ENCODE measurements at places on chromosomes 12 and 14.

GRCh38 chr12:93568091-93568490 lies 4.4 kb upstream of the SOCS2 start:
- DNase-seq: no peak

- DNase-seq: no peak
These were observed 90.5 kb downstream of the CHST11 start for GRCh38 chr12:104547235-104547634.

DNA sequence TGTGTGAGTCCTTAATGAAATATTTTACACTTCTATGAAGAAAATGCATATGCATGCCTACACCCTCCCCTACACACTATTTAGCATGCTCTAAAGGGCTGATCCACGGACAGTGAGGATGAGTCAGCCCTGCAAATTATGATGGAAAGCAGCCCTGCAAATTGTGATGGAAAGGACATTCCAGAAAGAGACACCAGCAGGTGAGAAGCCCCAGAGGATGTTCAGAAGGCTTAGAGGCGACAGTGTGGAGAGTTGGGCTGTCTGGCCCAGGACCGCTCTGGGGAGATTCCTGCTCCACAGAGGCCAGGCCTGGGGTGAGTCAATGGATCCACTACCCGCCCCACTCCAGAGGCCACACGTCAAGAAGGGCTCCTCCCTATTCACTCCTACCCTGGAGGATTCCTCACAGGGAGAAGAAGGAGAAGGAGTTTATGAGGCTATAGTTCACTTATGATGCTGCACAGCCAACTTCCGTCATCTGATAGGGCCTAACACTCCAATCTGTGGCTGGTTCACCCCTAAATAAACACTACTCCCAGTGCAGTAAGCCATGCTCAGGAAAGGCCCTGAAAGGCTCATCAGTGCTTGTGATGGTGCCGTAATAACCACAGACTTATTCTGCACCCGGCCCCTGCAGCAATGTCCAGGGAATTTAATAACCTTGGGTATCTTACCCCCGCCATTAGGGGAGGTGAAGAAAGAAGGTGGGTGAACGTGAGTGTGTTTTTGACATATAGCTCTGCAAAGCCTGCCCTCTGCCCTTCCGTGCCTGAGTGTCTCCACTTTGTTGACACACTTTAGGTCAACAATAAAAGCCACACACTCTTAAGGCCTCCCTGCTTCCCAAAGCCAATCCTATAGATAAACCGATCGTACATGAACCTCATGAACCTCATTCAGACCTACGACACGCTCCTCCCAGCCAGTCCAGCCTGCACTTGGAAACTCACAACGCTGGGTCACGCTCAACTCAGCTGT lies 46.4 kb downstream of the CLMN start:
- DNase-seq: no peak

DNA sequence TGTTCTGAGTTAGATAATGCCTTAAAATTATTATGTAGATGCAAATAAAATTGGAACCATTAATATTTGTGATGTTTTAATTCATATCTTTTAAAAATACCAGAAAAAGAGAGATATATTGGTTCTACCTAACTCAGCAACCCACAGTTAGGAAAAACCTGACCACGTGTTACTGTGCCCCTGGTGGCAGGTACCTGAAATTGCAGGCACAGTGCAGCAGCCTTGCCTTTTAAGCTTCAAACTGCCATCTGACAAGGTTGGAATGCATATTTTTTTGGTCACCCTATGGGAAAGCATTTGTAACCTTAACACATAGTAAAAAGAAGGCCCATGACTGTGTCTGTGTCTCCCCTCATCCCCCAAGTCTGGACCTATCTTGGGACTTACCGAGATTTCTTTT lies 109.4 kb upstream of the NOS1 start:
- no peak for DNase-seq

GRCh38 chr12:45721954-45722353 lies 7.6 kb upstream of the ARID2 start:
- no peak for DNase-seq

DNA sequence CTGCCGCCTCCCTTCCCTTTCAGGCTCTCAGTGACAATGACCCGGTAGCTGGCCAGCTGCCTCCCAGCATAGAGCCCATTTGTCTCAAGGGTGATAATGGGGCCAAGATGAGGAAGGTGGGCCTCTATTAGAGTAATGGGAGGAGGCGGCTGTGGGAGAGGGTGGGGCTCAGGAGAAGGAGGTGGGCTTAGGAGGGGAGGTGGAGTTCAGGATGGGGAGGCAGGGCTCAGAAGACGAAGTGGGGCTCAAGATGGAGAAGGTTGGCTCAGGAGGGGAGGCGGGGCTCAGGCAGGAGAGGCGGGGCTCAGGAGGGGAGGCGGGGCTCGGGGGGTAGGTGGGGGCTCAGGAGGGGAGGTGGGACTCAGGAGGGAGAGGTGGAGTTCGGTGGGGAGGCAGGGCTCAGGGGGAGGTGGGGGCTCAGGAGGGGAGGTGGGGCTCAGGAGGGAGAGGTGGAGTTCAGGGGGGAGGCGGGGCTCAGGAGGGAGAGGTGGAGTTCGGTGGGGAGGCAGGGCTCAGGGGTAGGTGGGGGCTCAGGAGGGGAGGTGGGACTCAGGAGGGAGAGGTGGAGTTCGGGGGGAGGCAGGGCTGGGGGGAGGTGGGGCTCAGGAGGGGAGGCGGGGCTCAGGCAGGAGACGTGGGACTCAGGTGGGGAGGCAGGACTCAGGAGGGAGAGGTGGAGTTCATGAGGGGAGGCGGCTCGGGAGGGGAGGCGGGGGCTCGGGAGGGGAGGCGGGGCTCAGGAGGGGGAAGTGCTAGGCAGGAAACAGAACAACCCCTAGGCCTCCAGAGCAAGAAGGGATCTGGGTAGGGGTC lies 36.8 kb downstream of the IQSEC3 start:
- no peak for DNase-seq

GRCh38 chr14:90424075-90424474 lies 27.2 kb downstream of the CALM1 start:
- no peak for DNase-seq

GRCh38 chr14:102180248-102180998 lies 40.7 kb downstream of the WDR20 start:
- no peak for DNase-seq

GRCh38 chr14:97380539-97380941 lies 583.4 kb downstream of the VRK1 start:
- DNase-seq: no peak

GRCh38 chr12:24038211-24038997 lies 88.9 kb upstream of the SOX5 start:
- no peak for DNase-seq

DNA sequence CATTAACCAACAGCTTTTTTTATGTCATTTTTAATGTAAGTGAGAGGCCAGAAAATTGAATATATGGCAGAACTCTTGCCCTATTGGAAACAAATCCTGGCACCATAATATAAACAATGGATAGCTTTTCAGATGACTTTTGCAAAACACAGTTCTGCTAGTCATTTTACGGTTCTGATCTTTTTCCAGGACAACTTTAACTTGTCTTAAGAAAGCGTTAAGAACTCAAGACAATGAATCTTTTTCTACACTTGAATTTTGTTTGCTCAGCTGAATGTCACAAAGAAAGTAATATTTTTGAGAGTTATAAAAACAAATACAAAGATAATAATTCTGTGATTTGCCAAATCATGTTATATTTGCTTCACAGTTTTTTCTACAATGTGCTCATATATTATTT lies 13.2 kb downstream of the KERA start:
- DNase-seq: no peak

- peak; percentile 19 for DNase-seq
These were observed 48.6 kb downstream of the PCNX1 start for GRCh38 chr14:70955543-70956480.

DNA sequence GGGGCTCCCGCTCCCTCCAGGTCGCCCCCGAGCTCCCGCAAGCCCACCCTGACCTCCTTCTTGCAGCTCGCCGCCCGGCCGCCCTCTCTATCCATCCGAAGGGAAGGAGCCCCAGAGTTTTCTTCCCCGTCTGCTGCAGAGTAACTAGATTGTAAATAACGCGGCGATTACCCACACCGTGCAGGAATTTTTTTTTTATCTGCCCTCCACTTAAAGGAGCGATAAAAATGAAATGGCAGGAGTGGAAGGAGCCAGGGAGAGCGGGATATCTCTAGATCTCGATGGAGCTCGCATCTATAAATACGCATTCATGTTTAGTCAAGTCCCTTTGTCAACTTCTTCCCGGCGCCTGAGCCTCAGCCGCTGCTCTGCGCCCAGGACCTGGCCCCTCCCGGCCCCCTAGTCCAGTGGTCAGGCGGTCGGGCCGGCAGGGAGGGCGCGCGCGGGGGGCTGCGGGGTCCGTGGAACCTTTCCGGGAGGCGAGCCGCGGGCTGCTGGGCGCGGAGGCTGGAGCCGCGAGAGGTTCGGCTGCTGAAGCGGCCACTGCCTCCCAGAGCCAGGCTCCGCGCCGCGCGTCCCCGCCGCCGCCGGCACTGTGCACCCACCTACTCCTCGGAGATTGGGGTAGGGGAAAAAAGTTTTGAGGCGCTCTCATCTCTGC lies 386.0 kb downstream of the BCAT1 start:
- no peak for DNase-seq

GRCh38 chr12:11761869-11762567 lies 112.5 kb downstream of the ETV6 start:
- DNase-seq: no peak

DNA sequence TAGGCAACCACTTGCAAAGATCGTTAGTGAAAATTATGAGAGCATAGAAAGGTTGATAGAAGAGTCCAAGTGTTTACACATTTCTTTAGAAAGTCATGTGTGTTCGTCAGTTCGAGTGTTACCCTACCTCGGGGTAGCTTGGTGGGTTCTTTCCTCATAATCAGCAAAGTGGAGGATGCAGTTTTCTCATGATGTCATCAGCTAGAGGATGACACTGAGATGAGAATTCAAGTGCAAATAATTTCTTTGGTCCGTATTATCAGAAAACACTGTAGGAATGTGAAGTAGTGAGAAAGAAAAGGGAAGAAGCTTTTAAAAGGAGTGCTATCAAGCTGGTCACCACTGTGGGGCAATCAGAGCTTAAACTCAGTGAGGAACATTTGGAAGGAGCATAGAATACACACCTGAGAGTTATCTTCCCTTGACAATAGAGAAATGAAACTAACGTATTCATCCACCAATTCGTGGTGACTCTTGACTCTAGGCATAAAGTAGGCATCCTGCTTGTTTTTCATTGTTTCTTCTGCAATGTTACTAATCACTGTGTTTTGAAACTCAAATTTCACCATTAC lies 1340.9 kb upstream of the TMEM132C start:
- DNase-seq: no peak

GRCh38 chr12:132139912-132140311 lies 4.2 kb downstream of the DDX51 start:
- no peak for DNase-seq

DNA sequence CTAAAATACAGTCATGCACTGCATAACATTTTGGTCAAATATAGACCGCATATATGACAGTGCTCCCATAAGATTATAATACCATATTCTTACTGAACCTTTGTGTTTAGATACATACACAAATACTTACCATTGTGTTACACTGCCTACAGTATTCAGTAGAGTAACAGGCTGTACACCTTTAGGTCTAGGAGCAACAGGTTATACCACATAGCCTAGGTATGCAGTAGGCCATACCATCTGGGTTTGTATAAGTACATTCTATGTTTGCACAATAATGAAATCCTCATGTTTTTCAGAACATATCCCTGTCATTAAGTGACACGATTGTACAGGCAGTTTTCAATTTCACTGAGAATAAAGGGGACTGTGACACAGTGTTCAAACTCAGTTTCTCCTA lies 22.3 kb downstream of the KDM5A start:
- DNase-seq: no peak

GRCh38 chr12:50599366-50600095 lies 94.7 kb downstream of the DIP2B start:
- DNase-seq: no peak

GRCh38 chr12:131005161-131006035 lies 51.7 kb downstream of the ADGRD1 start:
- no peak for DNase-seq

DNA sequence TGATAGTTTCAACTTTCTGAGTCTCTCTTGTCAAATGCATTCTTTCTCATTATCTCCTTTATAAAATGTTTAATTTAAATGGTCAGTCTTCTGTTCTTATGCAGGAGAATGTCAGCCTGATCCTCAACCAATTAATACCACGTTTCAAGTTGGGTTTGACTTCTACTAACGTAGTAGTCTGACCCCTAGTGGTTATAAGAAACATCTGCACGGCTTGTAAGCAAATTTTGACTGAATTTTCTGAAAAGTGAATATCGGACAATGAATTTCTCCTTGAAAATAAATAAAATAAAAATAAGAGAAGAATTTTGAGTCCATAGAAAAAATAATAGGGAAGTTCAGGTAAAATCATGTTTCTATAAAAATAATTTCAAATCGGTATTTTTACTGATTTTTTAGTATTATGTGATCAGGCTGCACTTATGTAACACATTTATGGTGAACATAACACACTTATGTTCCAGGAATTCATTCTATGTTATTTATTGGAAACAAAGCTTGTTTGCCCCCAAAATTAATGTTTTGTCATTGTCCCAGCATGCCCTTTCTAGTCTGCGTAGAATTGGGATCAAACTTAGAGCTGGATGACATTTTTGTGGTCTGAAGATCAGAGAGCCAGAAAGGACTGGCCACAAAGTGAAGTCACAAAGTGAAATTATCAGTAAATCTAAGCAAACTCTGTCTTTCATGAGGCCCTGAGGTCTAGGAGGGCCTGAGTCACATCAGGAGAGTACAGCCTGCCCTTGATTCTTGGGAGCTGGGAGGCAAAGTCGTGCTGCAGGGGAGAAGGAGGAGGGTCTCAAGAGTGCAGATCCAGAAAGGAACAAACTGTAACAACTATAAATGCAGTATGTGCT lies 101.2 kb upstream of the STXBP6 start:
- peak; percentile 6 for DNase-seq

DNA sequence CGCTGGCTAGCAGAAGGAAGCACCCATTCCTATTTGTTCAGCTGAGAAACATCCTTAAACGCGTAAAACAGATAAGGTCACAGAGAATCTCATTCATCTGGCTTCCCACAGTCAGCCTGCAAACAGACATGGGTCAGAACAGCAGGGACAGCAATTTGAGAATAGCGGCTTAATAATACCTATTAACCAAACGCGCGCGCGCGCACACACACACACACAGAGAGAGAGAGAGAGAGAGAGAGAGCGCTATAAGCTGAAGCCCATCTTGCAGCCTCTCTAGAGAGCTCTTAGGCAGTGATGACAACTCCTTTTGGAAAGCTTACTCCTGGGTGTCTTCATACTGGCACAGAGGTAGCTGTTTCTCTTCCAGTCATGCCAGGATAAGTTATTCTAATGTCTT lies 26.4 kb downstream of the TMEM132D start:
- DNase-seq: no peak

GRCh38 chr12:3289702-3290101 lies 201.3 kb upstream of the PRMT8 start:
- DNase-seq: no peak

DNA sequence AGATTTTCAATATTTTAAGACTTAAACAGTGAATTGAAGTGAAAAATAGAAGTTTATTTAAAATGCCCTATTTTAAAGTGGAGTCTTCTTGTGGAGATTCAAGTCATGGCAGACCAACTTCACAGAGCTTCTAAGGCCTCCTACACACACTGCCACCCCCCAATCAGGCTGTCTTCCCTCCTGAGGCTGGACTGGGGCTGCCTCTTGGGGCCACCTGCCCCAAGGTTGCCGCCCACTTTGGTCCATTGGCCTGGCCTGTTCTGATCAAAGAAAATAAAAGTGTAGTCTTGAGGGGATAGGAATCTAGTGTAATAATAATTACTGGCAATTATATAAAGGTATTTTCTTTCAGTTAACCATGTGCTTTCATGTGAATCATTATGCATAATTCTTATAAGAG lies 1.3 kb downstream of the GOLT1B start:
- DNase-seq: no peak

- peak; percentile 61 for DNase-seq
These were observed 28.1 kb downstream of the TTC6 start for GRCh38 chr14:37623426-37623951.

- no peak for DNase-seq
These were observed 128.4 kb upstream of the NCOR2 start for GRCh38 chr12:124695861-124696260.

All from GM04504 (cell line).